ENCODE measurements at places on chromosomes 11 and 22. TPM values are rescaled to one million over a fixed set of nuclear protein-coding genes. Genes with fewer than 3 reads are reported as not detected.

GRCh38 chr11:279966-280705 lies 1.9 kb downstream of the NLRP6 start:
- DNase-seq, result no peak

Gene KCNK4
- polyA plus RNA-seq, result not detected

Gene AQP11
- polyA plus RNA-seq, result 1.6 TPM

DNA sequence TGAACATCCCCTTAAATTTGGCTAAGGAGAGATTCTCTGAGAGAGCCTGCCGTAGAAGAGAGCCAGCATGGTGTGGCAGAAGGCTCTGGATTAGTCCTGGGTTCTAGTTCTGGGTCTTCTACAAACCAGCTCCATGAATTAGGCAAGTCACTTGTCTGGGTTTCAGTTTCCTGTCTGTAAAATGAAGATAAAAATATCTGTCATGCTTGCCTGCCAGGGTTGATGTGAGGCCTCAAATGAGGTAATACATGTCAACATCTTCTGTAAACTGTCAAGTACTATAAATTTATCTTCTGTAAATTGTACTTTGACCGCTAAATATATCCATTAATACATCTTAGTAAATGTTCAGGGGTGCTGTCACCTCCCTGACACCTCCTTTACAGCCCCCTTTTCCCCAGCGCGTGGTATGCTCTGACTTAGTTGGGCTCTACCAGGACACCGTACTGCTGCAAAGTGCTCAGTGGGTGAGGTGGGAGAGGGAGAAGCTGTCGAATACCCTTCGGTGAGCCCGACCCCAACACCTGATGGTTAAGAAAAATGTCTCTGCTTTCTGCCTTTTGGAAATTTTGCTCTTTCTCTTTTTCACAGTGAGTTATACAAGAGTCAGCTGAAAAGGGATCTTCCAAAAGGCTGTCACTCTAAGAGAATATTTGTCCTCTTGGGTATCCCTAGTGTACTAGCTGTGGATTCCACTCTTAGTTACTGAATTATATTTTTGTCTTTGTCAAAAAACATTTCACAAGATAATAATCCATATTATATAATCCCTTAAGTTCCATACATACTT lies 15.0 kb downstream of the RBX1 start:
- no peak for DNase-seq

GRCh38 chr11:110295531-110296225 lies 736 bp downstream of the RDX start:
- DNase-seq, result no peak

Gene PRODH
- 12.3 TPM for polyA plus RNA-seq

DNA sequence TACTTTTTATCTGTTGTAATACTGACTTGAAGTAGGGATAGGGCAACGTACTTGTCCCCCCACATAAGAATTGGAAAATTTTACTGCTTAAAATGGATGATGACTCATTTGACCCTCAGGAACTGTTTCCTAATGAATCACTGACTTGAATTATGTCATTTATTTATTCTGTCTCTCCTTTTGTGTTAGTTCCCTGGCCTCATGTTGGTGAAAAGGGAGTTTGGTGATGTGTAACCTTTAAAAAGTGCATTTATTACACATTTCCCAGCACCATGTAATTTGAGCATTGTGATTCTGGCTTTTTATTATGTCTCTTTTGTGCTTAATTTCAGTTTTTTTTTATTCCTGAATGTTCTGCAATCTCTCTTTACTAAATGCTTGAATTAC lies 20.3 kb upstream of the PGM2L1 start:
- DNase-seq, result no peak

Gene UBASH3B
- polyA plus RNA-seq, result 4.2 TPM
